Neural crest cell (in vitro differentiated cells): ENCODE measurements at places on chromosomes 12 and 14.

GRCh38 chr12:100293017-100293416, 26.0 kb downstream of the SCYL2 start:
- DNase-seq = no peak

- no peak for DNase-seq
Measured at GRCh38 chr14:85088192-85088591, 441.8 kb upstream of the FLRT2 start.

DNA sequence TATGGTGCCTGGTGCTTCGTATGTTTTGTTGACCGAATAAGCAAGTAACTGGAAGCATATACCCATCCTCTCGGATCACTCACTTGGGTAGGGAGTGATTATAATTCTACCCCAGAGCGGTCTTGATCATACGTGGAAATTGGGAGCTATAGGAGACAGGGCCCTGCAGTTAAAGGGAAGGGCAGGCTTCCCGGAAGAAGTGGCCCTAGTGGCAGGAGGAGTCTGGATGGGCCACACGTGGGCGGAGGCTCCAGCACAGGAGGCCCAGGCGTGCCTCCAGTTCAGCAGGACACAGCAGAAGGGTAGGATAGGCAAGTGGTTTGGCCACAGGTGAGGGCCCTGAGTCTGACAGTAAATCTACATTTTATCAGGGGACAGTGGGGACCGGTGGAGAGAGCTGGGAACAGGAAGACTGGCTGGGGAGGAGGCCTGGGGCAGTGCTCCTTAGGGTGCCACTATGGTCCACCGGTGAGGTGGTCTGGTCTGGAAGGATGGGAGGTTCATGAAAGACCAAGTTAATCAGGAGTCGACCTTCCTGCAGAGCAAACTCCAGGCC, 23.5 kb upstream of the YY1 start:
- no peak for DNase-seq

- no peak for DNase-seq
Measured at GRCh38 chr14:98364961-98365360, 907.0 kb downstream of the BCL11B start.
